Activated T-cell treated with anti-CD3 and anti-CD28 coated beads, Interleukin-2, amount 50 U/mL, for 1 hour (primary cell): ENCODE measurements at places on chromosomes 3 and 15.

GRCh38 chr3:123765475-123766128 is 118.5 kb downstream of the MYLK start:
- DNase-seq, result no peak

GRCh38 chr3:21330293-21330692 is 420.7 kb downstream of the ZNF385D start:
- DNase-seq, result no peak

DNA sequence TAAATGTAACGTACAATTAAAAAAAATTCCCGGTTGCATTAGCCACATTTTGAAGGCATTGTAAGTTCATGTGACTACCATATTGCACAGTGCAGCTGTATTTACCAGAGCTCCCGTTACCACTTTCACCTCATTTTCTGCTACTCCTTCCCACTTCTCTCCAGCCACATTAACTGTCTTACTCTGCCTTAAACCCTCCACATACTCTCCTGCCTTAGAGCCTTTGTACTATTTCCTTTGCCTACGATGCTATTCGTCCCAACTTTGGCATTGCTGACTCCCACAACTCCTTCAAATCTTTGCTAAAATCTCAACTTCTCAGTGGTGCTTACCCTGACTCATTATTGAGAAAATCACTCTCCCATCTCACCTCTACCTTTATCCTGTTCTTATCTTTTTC is 115.2 kb downstream of the CADM2 start:
- no peak for DNase-seq

DNA sequence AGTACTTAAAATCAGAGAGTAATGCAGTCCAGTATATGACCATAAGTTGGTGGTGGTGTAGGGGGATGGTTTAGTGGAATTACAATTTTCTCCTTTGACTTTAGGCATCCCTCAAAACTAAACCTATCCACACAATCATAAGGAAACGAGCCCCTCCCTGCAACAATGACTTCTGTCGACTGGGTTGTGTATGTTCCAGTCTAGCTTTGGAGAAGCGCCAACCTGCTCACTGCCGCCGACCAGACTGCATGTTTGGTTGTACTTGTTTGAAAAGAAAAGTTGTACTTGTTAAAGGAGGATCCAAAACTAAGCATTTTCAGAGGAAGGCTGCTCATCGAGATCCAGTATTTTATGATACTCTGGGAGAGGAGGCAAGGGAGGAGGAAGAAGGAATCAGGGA is 52.8 kb downstream of the MGA start:
- no peak for DNase-seq

DNA sequence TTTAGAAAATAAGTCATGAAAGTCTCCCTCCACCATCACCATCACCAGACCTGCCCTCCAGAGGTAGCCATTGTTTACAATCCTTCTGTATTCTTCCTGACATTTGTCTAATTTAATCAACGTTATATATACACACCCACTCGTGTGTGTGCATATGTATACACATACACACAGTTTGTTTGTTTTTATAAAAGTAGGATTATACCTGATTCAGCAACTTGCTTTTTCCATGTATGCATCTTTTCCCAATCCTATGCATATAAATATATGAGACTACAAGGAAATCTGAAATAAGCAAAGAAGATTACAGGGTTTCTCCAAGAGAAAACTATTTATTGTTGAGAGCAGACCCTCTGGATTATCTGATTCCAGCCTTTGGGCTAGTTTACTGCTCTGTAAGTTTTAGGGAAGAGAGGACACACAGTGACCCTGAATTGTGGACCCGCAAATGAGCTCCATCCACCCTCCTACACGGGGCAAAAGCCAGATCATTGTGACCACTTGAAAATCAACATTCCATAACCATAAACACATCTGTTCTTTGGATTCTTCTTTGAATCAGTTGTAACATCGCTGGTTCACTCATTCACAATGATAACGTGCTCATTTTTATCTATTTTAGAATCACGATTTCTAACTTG is 104.3 kb downstream of the CPN2 start:
- DNase-seq, result no peak

DNA sequence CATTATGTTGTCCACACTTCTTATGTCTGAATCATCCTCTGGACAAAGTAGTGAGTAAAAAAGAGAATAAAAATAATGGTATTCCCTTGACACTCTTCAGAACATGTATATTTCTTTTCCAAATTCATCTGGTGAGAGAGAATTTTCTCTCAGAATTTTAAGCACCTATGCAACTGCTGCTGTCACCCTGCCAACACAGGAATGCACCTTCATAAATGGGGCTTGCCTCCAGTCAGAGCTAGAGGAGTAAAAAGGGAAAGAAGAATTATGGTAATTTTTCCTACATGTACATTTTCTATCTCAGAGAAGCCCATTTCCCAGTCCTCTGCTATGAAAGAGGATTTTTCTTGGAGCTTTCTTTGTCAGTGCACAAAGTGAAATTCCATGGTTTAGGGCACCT is 92.2 kb upstream of the ALCAM start:
- no peak for DNase-seq

- no peak for DNase-seq
Measured at GRCh38 chr3:195131176-195131575, 139.8 kb downstream of the XXYLT1 start.

GRCh38 chr3:64110071-64110470 is 86.8 kb upstream of the PSMD6 start:
- DNase-seq, result no peak

GRCh38 chr3:58369876-58370275 is 37.2 kb downstream of the PXK start:
- DNase-seq, result no peak

GRCh38 chr3:123072564-123072963 is 5.7 kb downstream of the PDIA5 start:
- no peak for DNase-seq

GRCh38 chr3:170413291-170413690 is 5.4 kb upstream of the CLDN11 start:
- no peak for DNase-seq

DNA sequence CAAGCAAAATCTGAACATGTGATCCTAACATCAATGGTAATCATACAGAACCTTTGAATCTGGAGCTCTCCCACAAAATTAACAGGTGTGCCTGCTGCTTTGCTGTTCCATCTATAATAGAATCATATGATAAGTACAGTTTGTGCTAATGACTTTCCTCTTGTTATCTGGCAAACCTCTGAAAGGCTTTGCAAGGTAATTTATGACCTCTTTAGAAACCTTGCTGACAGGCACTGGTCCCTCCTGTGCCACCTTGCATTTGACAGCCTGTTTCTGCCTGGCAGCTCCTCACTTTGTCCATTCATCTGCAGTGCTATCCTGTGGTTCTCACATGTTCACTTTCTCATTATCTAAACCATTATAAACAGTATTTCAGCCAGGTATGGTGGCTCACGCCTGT is 10.2 kb upstream of the HTR3C start:
- DNase-seq, result no peak

- DNase-seq, result no peak
Measured at GRCh38 chr3:158652463-158652862, 8.1 kb downstream of the GFM1 start.

DNA sequence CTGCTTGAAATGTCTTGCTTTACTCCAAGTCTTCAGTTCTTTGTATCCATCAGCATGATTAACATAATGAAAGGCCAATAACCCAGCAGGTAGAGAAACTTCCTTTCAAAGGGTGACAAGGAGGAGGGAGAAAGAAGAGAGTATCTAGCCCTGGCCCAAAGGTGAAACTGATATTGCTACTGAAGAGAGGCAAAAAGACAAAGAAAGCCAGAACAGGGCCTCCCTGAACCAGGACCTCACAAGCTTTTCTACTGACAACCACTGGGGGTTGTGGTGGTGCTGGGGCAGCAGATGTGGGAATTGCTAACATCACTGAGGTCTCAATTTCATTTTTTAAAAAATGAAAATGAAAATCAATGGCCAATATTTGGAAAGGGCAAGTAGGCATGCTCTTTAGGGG is 234.1 kb downstream of the RSL24D1 start:
- DNase-seq, result no peak

DNA sequence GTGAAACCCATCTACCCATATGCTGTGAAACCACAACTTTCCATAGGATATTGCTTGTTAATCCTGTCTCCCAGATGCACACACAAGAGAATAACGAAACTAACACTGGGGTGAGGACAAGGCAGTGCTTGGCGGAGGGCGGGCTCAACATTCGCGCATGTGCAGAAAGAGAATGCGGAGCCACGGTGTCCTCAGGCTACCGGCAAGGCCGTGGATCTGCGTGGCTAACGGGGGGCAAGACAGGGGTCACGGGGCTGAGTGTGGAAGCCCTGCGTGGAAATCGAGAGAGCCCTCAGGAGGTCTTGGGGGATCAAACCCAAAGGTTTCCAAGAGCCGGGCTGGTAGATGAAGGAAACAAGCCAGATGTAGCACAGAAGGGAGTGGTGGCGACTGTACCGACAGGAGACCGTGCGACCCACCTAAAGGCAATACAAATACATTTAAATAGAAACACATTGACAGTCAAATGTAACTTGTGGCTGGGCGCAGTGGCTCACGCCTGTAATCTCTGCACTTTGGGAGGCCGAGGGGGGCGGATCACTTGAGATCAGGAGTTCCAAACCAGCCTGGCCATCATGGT is 48.5 kb upstream of the TRA2B start:
- no peak for DNase-seq

- no peak for DNase-seq
Measured at GRCh38 chr3:124532071-124532470, 198.2 kb upstream of the UMPS start.

GRCh38 chr15:38438031-38438986 is 15.6 kb upstream of the FAM98B start:
- DNase-seq, result no peak

- no peak for DNase-seq
Measured at GRCh38 chr3:197168063-197168462, 130.3 kb downstream of the DLG1 start.

- DNase-seq, result no peak
Measured at GRCh38 chr15:67135494-67135893, 70.1 kb downstream of the SMAD3 start.

DNA sequence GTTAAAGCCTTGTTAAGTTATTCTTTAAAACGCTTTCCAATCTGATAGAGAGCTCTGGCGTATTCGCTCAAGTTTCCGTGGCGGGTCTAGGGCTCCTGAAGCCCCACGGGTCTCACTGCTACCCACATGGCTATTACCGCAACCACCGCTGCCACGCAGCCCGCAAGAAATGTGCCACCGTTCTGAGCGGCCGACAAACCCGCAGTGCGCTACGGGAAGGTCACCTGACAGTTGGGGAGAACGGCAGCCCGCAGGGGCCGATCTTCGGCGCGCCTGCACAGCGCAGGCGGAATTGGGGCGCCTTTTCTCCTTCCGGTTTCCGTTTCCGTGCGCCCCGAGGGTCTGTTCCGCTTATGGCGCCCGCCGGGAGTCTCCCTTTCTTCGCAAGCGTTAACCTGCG is 76.6 kb upstream of the SNRPN start:
- DNase-seq, result no peak
